ENCODE measurements at places on chromosomes 11 and 22.

- DNase-seq, result no peak
Observed at GRCh38 chr22:49091917-49092545, 735.6 kb downstream of the BRD1 start.

GRCh38 chr11:15539645-15540044, 424.9 kb downstream of the INSC start:
- no peak for DNase-seq

DNA sequence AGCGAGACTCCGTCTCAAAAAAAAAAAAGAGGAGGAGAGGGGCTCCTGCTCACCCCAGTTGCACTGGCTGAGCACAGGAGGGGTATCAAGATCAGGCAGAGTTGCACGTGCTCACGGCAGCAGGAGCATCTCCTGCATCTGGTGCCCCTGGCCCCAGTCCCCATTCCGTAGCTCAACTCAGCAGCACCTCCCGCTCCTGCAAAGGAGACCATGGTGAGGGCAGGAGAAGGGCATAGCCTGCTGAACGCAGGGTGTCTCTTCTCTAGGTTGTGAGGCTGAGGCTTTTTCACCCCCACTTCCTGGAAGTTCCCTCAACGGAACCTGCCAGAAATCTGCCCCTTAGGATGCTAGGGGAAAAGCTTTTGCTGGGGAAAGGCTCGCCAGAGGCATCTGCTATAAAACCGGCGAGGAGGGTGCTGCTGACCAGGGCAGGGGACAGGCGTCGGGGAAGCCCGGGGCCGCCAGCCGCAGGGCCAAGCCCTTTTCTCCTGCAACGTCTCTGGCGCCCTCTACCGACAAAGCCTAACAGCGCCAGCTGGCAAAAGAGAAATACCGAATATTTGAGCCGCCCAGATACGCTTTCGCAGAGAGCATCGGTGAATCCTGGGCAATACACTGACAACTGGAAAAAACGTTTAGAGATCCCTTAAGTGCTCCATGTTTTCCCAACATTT, 1.0 kb upstream of the PPP6R2 start:
- DNase-seq, result peak; percentile 79

- DNase-seq, result no peak
Observed at GRCh38 chr11:116589402-116589801, 183.4 kb downstream of the BUD13 start.

DNA sequence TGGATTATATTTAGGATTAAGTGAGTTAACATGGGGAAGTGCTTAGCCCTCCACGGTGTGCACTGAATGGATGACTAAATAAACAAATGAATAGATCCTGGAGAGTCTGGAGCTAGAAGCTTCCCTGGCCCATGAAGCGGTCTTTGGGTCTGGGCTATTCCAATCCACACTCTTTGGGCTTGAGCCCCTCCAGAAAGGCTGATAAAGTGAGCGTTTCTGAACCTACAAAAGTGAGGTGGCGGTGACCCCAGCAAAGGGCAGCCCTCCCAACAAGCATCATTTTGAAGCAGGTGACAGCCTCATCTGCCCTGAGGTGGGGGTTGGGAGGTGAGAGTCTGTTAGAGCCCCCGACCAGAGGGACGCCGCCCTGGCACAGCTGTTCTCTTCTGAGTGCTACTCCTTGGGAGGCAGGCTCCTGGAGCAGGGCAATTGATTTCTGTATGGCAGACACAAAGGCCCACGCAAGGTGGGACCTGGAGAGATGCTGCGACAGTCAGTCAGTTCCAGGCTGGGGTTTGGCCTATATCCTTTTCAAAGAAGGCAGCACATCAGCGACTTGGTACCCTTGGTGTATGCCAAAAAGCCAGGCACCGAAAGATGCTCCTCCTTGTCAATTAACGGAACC, 157.8 kb downstream of the CACNA1I start:
- no peak for DNase-seq

DNA sequence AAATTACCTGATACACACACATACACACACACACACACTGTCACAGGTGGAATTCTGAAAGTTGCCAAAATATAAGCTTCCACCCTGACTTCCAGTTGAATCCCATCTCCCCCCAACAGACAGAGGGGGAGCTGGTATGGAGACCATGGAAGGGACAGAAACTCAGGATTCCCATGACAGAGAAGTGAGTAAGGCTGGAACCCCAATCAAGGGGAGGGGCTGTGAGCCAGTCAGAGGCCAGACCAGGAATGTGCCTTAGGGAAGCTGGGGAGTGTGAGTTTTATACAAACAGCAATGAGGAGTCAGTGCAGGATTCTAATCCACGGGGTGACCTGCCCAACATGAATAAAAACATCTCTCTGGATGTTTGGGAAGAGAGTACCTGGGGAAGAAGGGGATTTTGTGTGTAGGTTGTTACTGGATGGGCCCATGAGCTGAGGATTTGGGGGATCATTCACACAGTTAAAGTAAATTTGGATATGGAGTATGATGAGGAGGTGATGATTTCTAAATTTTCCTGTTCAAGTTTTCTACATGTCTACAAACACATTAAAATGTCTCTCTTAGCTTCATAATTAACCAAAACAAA, 38.7 kb upstream of the TOP3B start:
- DNase-seq, result no peak

DNA sequence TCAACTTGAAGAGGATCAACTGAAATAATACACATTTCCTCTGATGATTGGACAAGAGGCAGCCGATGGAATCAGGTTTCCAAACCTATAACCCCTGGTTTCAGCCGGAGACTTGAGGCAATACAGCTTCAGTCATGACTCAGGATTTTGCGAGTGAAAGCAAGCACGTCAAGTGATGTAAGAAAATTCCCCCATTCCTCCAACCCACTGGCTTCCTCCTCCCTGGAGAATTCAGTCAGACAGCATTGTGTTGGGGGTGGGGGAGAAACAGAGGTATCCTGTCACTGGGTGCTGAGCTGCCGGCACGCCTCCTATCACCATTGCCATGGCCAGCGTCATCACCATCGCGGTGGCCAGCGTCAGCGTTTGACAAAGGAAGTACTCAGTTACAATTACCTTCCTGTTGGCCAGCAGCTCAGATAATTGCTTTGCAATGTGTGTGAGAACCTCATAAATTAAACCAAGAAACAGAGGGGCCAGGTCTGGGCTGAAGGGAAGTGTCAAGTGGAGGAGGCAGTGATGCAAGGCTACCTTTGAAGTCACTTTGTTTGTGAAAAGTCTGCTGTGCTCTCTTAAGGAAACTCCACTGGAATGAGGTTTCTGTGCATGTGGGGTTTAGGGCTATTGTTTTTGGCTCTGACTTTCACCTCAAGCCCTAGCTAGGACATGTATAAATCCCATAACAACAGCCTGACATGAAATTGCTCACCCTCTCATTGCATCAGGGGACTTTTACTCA, 50.2 kb downstream of the LIF start:
- DNase-seq, result no peak

- DNase-seq, result peak; percentile 19
Observed at GRCh38 chr11:4626207-4627099, 10.8 kb upstream of the OR51D1 start.

DNA sequence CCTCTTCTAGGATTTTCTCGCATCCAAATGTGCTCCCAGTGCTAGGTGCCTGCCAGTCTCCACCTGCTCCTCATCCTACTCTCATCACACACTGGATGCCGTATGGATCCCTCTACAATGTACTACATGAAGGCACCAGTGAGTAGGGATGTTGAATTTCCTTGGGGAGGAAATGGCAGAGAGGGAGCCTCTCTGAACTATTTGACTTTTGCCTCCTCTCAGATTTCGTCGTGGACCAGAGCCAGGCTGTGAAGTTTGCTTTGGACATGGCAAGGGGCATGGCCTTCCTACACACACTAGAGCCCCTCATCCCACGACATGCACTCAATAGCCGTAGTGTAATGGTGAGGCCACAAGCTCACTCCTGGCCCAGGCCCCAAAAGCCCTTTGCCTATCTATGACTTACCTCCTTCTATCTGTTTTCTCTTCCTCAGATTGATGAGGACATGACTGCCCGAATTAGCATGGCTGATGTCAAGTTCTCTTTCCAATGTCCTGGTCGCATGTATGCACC, 2.5 kb downstream of the TAF10 start:
- no peak for DNase-seq

GRCh38 chr22:23168391-23169042, 11.8 kb upstream of the BCR start:
- DNase-seq, result no peak

DNA sequence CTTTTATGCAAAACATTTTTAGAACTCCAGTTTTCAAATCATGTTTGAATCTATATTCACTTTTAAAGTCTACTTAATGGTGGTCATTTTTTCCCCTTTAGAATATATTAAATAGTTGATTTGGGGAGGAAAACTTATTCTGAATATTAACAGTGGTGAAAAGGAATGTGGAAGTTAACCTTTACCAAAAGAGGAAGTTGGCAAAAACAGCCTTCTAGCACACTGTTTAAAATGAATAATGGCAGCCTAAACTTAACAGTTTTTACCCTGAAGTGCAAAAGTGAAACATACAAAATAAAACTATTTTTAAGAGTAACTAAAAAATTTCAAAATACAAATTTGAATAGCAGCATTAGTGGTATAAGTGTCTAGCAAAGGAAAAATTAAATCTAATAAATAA, 86.4 kb downstream of the GRK3 start:
- no peak for DNase-seq

- DNase-seq, result no peak
Observed at GRCh38 chr22:36738416-36739020, 35.0 kb upstream of the CACNG2 start.

DNA sequence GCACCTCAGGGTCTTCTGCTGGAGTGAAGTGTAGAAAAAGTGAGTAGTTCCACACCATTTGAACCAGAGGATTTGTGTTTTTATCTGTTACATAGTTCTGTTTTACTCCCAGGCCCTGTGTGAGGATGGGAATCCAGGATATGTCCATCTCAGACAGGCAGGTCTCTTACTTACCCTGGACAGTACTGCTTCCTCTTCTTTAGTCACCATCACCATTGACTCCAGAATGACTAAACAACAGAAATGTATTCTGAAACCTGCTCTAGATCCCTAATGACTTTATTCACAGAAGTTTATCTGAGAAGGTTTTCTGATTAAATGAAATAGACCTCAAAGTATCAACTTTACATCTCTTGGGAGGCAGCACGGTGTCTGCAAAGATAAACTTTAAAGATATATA, 33.6 kb downstream of the CYP2R1 start:
- DNase-seq, result no peak

DNA sequence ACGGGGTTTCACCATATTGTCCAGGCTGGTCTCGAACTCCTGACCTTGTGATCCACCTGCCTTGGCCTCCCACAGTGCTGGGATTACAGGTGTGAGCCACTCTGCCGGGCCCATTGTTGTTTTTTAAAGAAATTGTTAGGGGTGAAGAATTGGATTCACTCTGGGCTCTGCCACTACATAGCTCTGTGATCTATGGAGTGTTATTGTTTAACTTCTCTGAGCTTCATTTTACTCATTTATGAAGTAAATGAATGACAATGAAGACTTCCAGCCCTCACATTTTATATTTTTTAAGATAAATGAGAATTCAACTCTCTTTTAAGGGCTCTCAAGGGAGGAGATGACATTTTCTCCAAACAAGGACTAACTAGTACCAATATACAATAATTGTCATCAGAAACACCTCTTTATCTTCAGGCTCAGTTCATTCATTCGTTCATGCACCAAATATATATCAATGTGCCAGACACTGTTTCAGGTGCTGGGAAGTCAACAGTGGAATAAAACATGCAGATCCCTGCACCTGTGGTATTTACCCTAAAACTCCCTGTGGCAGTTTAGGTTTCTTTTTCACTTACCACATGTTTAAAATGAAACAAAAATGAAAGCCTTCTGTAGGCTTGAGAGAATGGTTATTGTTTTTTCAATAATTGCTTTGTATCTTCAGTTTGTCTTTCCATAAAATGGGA, 23.5 kb upstream of the GRAMD1B start:
- DNase-seq, result peak; percentile 18

DNA sequence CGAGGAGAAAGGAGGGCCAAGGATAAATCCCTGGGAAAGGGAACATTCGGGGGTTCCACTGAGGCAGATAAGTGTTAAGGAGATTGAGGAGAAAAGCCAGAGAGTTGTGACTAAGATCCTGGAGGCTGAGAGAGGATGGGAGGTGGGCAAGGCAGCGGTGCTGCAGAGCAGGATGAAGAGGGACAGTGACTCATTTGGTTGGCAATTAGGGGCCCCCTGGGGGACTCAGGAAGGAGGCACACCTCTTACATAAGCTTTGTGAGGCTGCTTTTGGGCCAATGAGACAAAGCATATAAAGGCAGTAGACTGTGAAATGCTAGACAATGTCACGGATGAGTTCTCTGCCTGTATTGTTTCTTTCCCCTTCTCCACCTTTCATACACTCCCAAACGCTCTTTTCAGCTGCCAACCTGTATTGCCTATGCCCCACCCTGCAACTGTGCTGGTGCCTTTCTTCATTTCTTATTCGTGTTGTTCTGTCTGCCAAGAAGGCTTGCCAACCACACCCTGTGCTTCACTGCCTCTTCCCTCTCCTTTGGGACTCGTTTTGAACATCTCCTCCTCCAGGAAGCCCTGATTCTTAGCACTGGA, 246.8 kb upstream of the KIRREL3 start:
- no peak for DNase-seq

DNA sequence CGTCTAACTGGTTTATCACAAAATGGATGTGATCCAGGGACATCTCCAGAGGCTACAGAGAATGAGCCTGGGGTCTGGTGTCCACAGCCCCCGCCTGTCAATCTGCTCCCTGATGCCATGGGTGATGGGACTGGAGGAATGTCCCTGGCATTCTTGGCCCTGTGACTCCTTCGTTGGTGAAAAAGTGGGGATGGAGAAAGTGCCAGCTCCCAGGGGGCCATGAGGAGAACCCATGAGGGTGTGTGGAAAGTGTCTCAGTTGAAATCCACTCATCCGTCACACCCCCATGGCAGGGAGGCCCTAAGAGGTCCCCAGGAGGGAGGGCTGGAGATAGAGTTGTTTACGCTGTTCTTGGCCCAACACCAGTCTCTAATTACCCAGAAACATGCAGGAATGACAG, 322.0 kb downstream of the CTTN start:
- DNase-seq, result no peak

DNA sequence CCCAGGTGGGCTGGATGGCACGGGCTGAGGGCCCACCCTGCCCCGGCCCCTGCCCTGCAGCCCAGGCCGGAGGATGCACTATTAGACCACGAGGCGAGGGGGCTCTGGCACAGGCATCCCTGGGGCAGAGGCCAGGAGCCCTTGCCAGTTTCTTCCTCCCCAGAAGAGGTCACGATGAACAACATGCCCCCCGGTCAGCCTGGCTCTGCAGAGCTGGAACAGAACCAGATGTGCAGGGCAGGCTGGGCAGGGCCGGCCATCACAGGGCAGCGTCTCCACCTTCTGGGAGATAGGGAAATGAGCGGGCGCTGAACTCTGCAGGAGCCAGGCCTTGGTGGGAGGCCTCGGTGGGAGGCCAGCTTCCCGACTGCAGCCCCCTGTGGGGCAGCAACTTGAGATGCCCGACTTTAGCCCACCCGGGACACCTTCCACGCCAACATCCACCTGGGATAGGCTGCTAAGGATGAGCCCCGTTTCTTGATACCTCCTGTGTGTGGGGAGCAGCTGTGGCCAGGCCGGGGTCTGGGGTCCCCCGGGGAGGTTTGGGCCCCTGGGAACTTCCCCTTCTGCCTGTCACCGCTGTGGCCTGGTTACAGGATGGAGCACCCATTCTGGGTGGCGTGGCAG, 21.8 kb upstream of the GNB1L start:
- no peak for DNase-seq

GRCh38 chr22:39529487-39529851, 3.1 kb downstream of the RPS19BP1 start:
- DNase-seq, result no peak

- DNase-seq, result no peak
Observed at GRCh38 chr11:12088047-12088481, 22.3 kb upstream of the MICAL2 start.

GRCh38 chr11:131897956-131898355, 527.5 kb downstream of the NTM start:
- DNase-seq, result no peak

- DNase-seq, result no peak
Observed at GRCh38 chr11:24588081-24588480, 91.2 kb downstream of the LUZP2 start.

Measured in CD4-positive, CD25-positive, alpha-beta regulatory T cell (primary cell).